Astrocyte of the spinal cord (primary cell): ENCODE measurements at places on chromosomes 1 and 21.
A peak's percentile ranks its signal among the peaks of the same experiment; 100 is the strongest.

DNA sequence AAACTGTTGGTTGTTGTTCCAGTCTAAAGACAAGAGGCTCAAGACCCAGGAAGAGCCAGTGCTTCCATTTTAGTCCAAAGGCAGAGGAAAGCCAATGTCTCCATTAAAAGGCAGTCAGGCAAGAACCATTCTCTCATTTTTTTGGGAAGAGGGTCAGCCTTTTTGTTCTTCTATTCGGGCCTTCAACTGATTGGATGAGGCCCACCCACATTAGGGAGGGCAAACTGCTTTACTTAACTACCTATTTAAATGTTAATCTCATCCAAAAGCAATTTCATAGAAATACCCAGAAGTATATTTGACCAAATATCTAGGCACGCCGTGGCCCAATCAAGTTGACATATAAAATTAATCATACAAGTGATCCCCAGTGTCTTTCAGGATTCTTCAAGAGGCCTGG, 104.4 kb upstream of the SYT6 start:
- DNase-seq: no peak

DNA sequence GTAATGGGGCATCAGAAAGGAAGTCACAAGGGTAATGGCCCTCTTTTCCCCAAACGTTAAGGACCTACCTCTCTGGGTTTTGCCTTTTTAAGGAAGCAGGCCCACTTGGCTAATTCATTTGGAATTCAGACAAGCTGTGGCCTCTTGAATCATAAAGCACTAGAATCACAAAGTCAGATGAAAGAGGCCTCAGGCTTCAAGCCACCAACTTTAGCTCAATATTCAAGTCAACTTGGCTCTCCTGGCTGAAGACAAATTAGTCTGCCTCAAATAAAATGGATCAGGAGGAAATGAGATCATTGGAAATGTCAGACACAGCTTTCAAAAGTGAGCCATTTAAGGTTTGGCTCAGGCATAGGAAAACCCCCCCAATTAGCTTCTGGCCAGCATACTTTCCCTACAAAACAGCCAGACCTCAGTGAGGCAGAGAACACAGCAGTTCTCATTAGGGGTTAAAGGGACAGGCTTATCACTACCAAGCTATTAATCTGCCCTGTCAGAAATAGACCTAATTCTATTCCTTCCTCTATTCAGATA, 34.3 kb downstream of the SLC35D1 start:
- peak; percentile 88 for DNase-seq

- peak; percentile 22 for DNase-seq
Observed at GRCh38 chr1:166924823-166925541, 48.9 kb upstream of the TADA1 start.

- DNase-seq: no peak
Observed at GRCh38 chr1:109637446-109637845, 17.8 kb downstream of the AMPD2 start.

GRCh38 chr1:152029144-152029928, 7.5 kb downstream of the S100A11 start:
- peak; percentile 65 for DNase-seq
